ENCODE measurements at places on chromosomes 1 and 21.
A peak's percentile ranks its signal among the peaks of the same experiment; 100 is the strongest.

DNA sequence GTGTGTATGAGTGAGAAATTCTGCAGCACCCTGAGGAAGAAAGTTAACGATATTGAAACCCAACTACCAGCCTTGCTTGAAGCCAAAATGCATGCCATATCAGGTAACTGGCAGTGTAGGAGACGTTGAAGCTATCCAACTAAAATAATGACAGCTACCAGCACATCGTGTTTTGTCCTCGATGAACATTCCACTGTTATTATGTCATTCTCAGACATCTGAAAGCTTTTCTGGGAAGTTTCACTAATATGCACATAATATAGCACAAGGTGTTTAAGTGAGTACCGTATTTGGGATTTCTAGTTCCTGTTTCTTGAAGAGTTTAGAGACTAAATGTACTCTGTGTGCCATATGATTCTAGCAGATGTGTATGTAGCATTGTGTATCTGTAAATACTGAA, 173.5 kb downstream of the DISC1 start:
- DNase-seq, result no peak

- no peak for DNase-seq
Observed at GRCh38 chr1:87928623-87929022, 599.9 kb downstream of the LMO4 start.

GRCh38 chr1:111538343-111539025, 35.1 kb upstream of the ADORA3 start:
- DNase-seq, result no peak

GRCh38 chr1:163174524-163175437, 27.9 kb downstream of the RGS5 start:
- no peak for DNase-seq

DNA sequence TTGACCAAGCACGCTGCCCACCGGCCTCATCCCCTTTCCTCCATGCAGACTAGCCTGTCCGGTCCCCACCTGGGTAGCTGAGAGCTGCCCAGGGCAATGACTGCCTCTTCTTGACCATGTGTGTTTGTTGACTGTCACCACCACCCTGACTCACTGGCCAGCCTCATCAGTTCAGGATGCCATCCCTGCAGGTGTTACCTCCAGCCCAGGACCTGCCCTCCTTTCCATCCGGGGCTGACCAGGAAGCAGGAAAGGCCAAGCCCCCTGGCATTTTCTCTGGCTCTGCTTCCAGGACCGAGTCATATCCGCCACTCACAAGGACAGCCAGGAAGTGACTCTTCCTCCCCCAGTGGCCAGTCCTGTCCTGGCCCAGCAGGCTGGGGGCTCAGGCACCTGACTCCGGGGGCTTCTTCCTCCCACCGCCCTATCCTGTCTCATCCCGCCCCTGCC, 17.1 kb downstream of the EPHA2 start:
- no peak for DNase-seq

- DNase-seq, result no peak
Observed at GRCh38 chr1:204920967-204921366, 50.3 kb downstream of the NFASC start.

DNA sequence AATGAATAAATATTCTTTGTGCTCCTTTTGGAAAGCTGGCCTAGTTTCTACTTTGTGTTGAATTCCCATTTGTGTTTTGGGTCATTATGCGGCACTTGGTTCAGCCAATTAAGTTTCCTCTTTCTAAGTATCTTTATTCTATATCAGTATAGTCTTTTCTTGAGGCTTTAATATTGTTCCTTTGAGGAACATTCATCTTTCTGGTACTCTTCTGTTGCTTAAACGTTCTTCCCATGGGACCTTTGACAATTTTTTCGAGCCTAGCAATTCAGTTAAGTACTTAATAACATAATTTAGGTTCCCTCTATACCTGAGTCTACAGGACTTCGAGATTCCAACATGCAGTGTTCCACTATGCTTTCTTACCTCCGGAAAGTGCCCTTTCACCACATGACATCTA, 24.9 kb downstream of the ZBTB40 start:
- DNase-seq, result no peak

GRCh38 chr1:168470901-168471431, 72.8 kb downstream of the XCL2 start:
- DNase-seq, result no peak

- no peak for DNase-seq
Observed at GRCh38 chr1:116343019-116343418, 30.0 kb upstream of the ATP1A1 start.

- DNase-seq, result no peak
Observed at GRCh38 chr1:184649451-184649888, 105.2 kb downstream of the EDEM3 start.

- peak; percentile 18 for DNase-seq
Observed at GRCh38 chr1:174021591-174022079, 522 bp downstream of the RC3H1 start.

DNA sequence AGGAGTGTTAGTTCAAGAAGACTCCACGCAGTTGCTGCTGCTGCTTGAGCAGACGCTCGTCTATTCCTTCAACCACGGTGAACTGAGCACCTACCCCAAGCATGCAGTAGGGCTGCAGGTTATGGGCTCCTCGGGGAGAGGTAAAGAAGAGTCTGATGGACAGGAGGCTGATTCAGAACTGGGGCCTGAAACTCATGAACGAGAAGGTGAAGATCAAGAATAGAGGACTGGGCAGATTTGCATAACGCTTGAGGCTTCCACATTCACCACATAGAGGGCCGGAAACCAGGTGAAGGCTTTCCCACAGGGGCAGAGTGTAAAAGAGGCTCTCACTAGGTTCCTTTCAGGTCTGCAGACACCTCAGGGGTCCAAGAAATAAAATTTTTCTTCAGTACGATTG, 9.1 kb downstream of the ABCA4 start:
- DNase-seq, result no peak

GRCh38 chr1:14650951-14651350, 52.5 kb downstream of the KAZN start:
- DNase-seq, result no peak

- no peak for DNase-seq
Observed at GRCh38 chr1:16409536-16410152, 27.6 kb downstream of the SPATA21 start.

- DNase-seq, result no peak
Observed at GRCh38 chr1:112470966-112471365, 37.8 kb upstream of the WNT2B start.

- DNase-seq, result no peak
Observed at GRCh38 chr1:107541412-107541811, 400.6 kb downstream of the NTNG1 start.

DNA sequence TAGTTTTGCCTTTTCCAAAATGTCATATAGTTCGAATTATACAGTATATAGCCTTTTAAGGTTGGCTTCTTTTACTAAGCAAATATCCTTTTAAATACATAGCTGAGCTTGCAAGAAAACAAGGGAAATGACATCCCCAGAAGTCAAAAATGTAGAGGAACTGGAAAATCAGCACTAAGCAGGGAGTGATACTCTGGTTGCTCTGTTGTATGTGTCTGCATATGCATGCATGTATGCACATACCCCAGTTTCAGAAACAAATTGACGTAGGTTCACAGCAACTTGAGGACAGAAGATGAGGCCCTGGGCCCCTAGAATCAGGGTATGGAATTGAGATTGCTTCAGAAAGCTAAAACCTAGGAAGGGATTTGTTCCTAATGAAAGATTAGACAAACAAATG, 75.1 kb upstream of the GNG4 start:
- DNase-seq, result no peak

DNA sequence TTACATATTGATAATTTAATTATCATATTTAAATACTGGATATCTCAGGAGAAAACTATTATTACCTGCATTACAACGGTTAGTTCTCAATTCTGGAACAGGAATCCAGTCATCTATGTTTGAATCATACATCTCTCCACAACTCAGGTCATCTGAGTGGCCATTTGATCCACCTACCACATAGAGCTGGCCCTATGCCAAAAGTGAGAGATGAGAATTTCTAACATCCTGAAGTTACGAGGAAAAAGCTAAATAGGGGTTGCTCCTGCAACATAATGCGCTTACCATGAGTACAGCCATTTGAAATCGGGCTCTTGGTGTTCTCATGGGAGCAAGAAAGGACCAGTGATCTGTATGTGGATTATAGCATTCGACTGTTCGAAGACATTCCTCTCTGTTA, 16.9 kb downstream of the IVNS1ABP start:
- no peak for DNase-seq

GRCh38 chr1:8241417-8242014, 76.4 kb upstream of the SLC45A1 start:
- DNase-seq, result no peak

- DNase-seq, result no peak
Observed at GRCh38 chr1:156471496-156472490, 28.8 kb downstream of the MEF2D start.

Data from activated CD4-positive, alpha-beta T cell treated with anti-CD3 and anti-CD28 coated beads for 1 hour (primary cell).